Kidney tubule cell (primary cell): ENCODE measurements at places on chromosomes 13 and 19.

DNA sequence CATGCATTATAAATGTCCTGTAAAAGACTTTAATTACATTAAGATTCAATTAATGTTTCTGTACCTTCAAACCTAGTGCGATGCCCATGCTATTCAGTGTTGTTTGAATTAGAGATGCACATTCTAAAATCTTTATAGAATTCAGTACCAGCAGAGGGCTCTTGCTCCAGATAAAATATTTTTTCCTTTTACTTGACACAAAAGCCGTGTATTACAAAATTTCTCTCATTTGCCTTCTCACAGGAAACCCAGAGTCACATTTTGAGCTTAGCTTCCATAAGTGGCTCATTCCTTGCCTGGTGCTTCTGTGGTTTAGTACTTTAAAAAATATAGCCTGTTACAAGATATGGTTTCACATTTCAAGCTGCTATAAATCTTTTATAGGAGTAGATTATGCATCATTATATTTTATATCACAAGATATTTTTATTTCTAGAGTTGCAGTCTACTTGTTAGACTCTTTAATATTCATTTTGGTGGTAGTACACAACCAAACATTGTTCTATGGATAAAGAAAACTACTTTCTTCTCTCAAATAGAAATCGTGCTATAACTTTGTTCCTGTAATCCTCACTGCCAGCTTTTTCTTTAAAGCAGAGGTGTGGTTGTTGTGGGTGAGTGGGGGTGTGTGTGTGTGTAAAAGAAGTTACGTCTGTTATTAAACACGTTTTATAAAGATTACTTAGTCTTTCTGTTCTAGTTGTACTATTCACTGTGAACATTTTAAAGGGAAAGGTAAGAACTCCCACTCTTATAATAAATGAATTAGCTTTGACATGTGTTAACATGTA, 101.4 kb downstream of the RNF17 start:
- DNase-seq: no peak

- DNase-seq: no peak
Measured at GRCh38 chr13:89239361-89240127, 1568.4 kb downstream of the SLITRK5 start.

- no peak for DNase-seq
Measured at GRCh38 chr19:6059988-6060599, 50.2 kb downstream of the RFX2 start.

GRCh38 chr13:33004511-33004910, 11.7 kb upstream of the KL start:
- no peak for DNase-seq

DNA sequence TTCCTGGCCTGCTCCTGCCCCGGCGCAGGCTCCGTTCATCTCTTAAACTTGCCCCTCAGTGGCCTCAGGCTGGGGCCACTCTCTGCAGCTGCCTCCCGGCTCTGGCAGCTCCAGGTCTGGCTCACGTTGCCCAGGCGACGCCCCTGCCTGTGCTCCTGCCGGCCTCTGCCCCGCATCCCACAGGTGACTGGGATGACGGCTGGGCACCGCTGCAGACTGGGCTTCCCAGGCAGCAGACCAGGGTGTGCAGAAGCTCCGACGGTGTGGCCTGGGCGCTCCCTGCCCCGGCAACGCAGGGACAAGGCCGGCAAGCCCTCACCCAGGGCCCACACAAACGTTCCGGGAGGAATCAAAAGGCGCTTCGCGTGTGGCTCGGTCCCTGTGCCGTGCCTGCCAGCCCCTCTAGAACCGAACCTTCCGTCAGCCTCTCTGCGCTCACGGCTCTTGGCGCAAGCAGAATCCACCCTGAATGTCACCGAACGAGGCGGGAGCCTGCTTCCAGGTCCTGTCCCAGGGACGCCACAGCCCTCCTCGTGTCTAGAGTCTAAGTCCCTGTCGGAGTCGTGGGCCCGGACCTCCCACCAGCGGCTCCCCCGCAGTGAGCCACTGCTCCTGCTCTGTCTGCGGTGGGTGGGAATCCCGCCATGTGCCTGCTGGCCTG, 64.8 kb downstream of the MLLT1 start:
- no peak for DNase-seq

DNA sequence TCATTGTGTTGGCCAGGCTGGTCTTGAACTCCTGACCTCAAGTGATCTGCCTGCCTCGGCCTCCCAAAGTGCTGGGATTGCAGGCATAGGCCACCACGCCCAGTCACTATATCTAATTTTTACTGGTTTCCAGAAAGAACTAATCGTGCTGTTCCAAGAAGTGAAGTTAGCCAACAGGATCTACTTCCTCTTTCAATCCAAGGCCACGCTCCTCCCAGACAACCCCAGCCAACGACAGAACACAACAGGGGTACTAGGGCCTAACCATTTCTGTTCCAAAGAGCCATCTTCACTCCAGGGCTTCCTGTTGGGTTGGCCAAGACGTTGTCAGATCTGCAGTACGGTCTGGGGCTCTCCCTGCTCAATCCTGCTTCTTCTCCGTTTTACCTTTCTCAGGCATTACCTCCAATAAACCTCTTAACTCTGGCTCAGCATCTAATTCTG, 7.0 kb upstream of the LSM14A start:
- no peak for DNase-seq

GRCh38 chr13:55483626-55484158, 1657.0 kb upstream of the PRR20A start:
- no peak for DNase-seq

- no peak for DNase-seq
Measured at GRCh38 chr13:81771951-81772350, 1431.0 kb upstream of the SPRY2 start.

DNA sequence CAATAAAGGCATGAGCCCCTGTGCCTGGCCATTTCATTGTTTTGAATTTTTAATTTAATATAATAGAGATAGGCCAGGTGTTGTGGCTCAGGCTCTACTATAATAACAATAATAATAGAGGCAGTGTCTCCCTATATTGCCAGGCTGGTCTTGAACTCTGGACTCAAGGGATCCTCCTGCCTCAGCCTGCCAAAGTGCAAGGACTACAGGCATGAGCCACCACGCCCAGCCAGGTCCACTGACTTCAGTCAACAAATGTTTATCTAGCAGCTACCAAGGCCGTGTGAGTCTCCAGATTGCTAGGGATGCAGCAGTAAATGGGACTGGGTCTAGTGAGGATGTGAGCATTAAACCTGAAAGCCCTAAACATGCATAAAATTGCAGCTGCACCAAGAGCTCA, 13.8 kb upstream of the ILF3 start:
- no peak for DNase-seq

DNA sequence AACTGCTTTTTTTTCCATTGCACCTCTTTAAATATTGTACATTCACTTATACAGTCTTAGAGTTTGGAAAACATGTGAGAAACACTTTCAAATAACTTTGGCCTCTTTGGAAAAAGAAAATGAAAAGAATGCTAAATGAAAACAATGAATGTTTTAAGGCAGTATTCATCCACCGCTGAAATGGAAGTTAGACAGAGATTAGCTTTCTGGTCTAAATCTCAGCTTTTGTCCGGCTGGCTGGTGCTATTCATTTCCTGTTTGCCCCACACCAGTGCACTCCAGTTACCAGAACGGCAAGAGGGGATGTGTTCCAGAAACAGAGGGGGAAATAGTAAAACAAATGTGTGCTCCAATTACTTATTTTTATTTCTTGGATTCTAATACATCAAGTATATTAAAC, 1201.3 kb downstream of the EFNB2 start:
- peak; percentile 45 for DNase-seq

DNA sequence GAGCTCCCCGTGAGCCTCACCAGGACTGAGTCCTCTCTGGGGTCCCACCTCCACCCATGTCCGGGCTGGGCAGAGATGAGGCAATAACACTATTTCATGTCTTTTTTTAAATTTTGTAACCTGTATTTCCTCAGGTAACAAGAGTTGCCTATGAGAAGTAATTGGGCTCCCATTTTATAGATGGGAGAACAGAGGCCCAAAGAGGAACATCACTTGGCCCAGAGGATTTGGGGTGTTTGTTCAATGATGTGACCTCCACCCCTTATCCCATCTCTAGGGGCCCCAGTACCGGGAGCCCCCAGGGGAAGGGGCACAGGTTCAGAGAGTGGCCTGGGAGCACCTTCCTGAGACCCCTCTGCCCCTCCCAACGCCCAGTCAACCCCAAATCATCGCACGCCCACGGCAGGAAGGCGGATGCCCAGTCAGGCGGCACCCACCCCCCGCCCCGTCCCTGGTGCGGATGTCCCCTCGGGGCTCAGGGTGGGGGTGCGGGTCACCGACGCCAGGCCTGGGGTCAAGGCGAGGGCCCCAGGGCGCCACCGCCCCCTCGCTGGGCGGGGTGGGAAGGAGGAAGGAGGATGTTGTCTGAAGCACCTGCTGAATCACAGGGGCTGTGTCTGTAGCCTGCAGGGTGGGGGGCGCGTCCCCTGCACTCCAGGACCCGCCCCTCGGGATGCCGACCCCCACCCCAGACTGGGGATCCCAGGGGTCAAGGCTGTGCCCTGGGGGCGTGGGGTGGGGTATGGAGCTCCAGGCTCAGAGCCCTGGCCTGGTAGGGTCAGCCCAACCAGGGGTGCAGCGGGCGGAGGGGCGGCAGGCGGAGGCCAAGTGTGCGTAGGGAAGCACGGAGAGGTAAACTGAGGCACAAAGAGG, 9.0 kb upstream of the CIRBP start:
- peak; percentile 67 for DNase-seq

- no peak for DNase-seq
Measured at GRCh38 chr19:41363371-41363752, 587 bp downstream of the B9D2 start.

DNA sequence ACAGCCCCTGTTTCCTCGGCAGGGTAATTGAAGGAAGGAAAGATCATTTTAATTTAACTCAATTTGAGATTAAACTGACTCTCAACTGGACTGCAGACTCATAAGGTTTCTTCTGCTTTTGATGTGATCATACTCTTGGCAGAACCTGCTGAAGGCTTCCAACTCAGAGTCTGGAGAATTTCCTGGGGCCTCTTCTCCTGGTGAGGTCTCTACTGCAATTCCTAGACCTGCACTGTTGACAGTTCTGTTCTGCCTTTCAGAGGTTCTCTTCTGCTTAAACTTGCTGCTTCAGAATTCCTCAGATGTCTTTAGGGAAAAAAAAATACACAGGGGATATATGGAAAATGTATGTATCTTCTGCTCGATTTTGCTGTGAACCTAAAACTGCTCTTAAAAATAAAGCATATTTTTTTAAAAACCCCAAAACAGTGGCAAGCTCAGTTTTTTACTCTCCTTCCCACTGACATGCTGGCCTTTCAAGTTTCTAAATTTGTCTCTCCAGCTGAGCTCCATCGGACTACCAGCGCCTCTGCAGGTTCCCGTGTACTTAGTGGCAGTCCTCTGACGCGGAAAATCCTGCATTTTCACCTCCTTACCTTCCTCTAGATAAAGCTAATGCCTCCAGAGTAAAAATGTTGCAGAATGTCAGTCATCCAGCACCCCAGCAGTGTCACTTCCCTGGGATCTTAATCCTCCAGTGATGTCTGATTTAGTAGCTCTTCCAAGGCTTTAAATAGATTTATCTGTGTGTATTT, 733.5 kb upstream of the SGCG start:
- no peak for DNase-seq

DNA sequence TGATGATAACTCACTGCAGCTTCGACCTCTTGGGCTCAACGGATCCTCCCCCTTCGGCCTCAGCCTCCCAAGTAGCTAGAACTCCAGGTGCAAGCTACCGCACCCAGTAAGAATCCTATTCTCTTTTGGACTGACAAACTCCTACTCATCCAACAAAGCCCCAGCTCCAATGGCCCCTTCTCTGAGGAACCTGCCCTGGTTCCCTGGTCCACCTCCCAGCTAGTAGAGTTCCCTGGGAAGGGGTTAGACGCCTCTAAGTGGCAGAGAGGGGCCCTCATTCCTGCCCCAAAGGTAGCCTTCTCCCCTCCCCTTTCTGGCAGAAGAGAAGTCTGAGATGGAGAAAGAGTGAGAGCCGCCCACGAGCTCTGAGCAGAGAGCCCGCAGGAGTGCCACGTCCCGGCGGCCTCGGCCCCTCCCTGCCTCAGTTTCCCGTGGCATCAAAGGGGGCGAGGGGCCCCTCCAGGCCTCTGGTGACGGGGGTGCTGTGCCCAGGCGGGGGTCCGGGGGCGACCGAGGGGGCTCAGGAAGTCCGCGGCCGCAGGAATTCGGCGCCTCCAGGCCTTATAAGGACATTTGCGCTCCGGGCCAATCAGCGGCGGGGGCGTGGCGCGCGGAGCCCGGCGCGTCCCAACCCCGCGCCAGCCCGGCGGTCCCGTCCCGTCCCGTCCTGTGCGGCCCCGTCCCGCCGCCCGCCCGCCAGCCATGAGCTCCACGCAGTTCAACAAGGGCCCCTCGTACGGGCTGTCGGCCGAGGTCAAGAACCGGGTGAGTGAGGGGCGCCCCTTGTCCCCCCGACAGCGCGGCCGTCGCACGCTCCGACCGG, at the start of gene CNN2:
TSS of gene CNN2 (plus strand) at position 649 of the 823 bp plus-strand sequence. CDS start at position 703, 54 bp downstream.
- DNase-seq: peak; percentile 80

DNA sequence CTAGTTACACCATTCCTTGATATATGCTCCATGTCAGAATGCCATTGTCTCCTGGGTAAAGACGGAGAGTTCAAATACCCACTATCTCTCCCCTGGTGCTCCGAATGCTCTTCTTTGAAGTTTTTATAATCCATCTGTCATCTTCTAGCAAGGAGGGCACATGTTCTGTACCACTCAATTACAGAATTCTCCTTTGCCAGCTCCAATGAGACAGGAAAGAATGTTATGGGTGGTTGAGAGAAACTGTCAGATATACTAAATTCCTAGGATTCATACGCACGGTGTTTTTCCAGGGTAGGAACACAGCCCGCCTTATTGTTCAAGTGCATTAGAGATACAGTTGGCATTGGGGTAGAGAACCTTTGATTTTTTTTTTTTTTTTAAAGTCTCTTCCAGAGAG, 118.0 kb upstream of the ZNF536 start:
- no peak for DNase-seq

- no peak for DNase-seq
Measured at GRCh38 chr13:113500530-113501265, 10.2 kb upstream of the DCUN1D2 start.

DNA sequence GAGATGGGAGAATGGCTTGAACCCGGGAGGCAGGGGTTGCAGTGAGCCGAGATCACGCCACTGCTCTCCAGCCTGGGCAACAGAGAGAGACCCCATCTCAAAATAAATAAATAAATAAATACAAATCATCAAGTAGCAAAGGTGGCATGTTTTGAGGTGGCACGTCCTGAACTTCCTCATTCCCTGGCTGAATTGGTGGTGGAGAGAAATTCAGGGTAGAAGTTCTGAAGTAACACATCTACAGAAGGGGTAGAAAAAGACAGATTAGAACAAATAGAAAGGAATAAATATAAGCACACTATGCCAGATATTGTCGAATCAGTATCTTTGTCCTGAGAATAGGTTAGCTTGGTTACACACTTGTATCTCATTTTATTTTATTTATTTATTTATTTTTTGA, 6.3 kb downstream of the IFI30 start:
- no peak for DNase-seq
